CD4-positive, alpha-beta T cell (primary cell): ENCODE measurements at places on chromosomes 5 and 9. TPM values are rescaled to one million over a fixed set of nuclear protein-coding genes. Genes with fewer than 3 reads are reported as not detected.

FOXD4 gene
- not detected for total RNA-seq

SLC34A1 gene
- not detected for total RNA-seq

PHF24 gene
- not detected for total RNA-seq

- peaks cover 16% of the 10 kb centered on the region for H3K27me3 ChIP-seq
- no peak for DNase-seq
- no peak overlapping the region for H3K27ac ChIP-seq
- no peaks in the 10 kb centered on the region for H3K36me3 ChIP-seq
Observed at GRCh38 chr5:7849681-7850394, 1.1 kb downstream of the CFAP90 start.
